HCT116 (cell line): ENCODE measurements at places on chromosomes 11 and 22. TPM values are rescaled to one million over a fixed set of nuclear protein-coding genes. Genes with fewer than 3 reads are reported as not detected.
A peak's percentile ranks its signal among the peaks of the same experiment; 100 is the strongest.

GRCh38 chr11:26579683-26580082 lies 7.6 kb upstream of the MUC15 start:
- no peak for DNase-seq

DNA sequence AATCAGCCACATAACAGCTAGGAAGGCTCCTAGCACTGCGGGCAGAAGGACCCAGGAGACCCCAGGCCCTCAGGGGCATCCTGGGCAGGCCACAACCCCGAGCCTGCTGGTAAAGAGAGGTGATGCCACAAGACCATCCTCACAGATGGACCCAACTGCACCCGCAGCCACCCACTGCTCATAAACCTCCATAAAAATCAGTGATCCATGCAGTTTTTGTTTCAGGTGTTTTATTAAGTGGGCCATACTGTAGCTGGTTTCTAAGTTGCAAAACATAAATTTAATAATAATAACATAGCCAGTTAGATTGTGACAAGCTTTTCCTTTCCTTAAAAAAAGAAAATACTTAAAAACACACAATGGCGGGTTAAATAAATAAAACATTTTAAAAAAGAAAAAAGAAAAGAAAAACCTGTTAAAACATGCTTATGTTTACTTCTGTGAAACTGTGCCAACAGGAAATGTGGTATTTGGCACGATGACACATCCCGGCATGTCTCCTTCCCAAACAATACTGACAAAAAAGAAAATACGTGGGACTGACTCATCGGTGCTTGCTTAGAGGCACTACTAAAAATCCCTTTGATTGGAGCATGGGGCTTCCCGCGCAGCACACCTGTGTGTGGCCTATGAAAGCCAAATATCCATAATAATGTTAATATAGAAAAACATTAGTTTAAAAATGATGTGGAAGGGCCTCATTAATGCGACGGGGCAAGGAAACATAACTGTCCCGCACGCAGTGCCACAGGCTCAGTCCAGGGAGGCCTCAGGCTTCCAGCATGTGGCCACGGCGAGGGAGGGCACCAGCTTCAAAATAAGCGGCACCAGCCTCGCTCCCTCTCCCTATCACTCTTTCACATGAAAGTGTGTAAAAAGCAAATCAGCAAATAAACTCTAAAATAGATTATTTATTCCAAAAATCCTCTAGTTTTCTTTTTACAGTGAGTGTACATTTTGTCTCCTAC lies 47.5 kb upstream of the SCUBE2 start:
- DNase-seq, result peak; percentile 75

- no peak for DNase-seq
Observed at GRCh38 chr11:111557425-111558111, 17.0 kb downstream of the LAYN start.

Gene LDLRAD3
- 19.0 TPM for total RNA-seq

Gene STIM1
- total RNA-seq, result 22.3 TPM

Gene OR6T1
- total RNA-seq, result not detected

- DNase-seq, result no peak
Observed at GRCh38 chr22:23211622-23212021, 31.3 kb downstream of the BCR start.

DNA sequence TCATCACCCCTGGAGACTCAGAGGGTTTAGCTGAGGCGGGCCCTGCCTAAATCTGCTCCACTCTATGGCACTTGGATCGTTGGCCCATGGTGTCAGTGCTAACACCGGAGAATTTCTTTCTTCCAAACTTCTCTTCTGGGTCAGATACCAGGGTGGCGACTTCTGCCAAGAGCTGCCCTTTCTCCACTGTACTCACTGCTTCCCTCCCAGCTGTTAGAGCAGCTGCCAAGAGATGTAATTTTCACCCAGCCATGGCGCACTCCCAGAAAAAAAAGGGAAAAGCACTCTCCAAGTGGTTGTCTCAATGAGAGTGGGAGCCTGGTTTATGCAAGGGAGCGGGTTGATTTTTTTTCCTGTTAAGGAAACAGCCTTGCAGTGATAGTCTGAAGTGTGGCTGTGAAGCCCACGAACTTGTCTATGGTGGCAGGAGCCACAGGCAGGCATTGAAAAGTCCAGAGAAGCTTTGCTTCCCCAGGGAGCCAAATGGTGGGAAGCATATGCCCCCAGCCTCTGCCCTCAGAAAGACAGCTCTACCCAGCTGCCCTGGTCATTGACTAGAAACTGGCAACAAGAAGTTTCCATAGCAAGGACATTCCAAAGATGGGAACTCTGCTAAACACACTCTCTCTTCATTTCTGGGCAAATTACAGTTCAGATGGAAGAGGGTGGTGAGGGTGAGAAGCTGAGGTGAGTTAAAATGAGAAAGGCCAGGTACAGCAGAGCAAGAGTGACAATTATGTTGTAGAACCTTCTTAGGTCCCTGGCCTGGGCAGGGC lies 10.7 kb downstream of the PCSK7 start:
- DNase-seq, result no peak

DNA sequence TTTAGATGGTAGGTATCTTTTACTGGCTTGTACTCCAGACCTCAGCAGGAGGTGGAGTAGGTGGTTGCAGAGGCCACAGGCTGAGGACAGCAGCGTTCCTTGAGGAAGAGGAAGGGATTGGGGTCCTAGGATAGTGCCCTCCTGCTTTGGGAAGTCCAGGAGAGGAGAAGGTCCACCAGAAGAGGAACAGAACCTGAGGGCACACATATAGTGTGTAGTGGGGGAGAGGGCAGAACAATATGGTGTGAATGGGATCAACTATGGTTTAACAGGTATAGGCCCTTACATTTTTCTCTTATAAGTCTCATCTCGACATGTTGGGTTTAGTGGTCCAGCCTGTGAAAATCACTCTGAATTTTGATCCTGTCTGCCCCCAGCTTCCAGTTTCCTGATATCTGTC lies 229.1 kb upstream of the ZBED5 start:
- no peak for DNase-seq

- DNase-seq, result no peak
Observed at GRCh38 chr11:199782-200181, 6.9 kb downstream of the SCGB1C1 start.

Gene OR2AT4
- total RNA-seq, result not detected

Gene FAM181B
- total RNA-seq, result not detected

- no peak for DNase-seq
Observed at GRCh38 chr11:313787-314553, at the start of gene IFITM1. Gene IFITM1 (plus strand): TSS chr11:314040. CDS start chr11:314171, 131 bp downstream.

Gene MYO7A
- 1.8 TPM for total RNA-seq

Gene OR2AG1
- total RNA-seq, result not detected

DNA sequence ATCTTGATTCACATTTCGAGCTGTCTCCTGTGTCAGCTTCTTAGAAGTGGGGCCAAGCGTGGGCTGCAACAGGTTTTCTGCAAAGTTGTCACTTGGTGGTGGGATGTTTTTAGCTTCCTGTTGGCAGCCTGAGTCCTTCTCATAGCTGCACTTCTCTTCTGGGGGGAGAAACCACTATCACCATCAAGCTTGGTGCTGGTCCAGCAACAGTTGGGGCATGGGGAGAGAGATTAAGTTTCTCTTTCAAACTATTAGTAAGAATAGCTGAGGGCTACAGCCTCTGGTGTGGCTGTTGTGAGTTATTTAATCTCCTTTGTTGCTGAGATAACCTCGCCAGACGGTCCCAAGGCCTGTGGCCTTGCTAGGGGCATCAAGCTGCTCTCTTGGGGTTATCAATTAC lies 123.3 kb upstream of the CRYBB3 start:
- DNase-seq, result no peak

- no peak for DNase-seq
Observed at GRCh38 chr11:69446108-69446507, 35.4 kb upstream of the LINC01488 start.

Gene GPHA2
- total RNA-seq, result not detected

DNA sequence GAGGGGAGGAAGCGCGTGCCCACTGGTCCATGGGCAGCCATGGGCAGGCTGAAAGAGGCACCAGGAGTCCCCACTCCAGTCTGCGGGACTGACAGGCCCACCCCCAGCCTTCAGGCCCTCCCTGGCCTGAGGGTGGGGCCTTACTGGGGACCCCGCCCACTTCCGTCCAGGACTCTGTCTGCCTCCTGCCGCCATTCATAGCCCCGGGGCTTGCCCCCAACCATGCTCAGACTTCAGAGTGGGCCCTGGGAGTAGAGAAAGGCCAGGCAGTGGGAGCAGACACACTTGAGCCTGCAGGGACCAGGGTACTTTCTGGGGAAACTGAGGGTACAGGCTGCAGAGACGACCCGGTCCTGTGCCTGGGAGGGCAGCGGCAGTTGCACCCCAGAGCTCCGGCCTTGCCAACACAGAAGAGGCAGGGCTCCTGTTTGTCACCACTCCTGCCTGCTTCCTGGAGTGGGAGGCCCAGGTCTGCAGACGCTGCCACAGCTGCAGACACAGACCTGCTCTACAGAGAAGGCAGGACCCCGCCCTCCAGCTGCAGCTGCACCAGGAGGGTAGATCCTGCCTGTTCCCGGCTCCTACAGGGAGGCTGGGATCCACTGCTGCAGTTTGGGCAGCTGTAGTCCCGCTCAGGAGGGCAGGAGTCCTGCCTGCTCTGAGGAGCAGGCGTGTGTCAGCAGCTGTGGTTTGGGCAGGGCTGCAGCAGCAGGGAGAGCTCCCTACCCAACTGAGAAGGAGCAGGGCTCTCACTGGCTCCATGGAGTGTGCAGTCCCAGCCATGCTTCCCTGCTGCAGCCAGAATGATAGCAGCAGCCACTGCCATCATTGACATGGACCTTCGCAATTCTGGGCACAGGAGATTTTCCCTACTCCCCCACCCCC lies 387.9 kb upstream of the ANO3 start:
- DNase-seq, result no peak

GRCh38 chr11:19173004-19173689 lies 28.6 kb downstream of the CSRP3 start:
- no peak for DNase-seq

DNA sequence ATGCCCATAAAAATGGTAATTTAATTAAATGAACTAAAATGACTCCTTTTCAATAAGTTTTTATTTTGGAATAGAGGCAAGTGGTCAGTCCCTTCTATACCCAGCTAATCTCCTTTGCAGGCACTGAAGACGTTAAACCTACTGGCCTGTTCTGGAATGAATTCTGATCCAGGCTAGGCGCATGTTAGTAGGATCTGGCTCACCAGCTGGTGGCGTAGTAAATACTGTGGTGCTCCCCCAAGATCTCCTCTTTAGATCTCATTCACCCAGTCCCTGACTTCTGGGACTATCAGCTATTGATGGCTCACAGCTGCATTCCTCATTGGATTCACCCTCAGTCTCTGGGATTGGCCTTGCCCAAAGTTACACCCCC lies 173.7 kb upstream of the DDI1 start:
- no peak for DNase-seq

DNA sequence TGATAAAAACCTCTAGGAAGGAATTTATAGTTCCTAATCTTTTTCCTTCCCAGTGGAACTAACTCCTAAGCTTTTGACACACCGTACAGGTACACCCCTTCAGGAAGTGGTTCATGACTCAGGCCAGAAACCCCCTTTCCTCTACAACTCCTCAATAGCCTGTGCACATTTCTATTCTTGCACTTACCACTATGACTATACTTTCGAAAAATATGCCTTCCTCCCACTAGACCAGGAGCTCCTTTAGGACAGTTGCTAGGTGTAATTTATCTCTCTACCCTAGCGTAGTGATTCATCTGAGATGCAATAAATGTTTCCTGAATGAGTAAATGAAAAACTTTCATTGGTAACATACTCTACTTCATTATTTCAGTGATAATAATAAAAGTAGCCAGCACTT lies 14.5 kb downstream of the MAP6 start:
- no peak for DNase-seq

Gene NLRP14
- 0.49 TPM for total RNA-seq

DNA sequence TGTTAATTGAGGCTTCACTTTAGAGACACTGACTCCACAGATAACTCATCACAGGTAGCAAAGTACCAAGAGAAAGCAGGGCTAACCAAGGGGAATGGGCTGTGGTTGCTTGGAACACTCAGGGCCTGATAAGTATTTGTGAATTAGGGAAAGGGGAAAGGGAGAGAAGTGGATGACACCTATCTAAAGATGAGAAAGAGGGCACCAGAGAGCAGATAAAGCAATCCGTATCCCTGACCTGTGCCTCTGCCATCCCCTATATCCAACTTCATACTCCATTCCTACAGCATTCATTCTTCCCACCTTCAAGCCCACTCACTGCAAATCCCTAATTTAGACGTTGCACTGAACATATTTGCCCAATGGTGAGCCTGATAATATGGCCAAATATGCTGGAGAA lies 43.0 kb upstream of the API5 start:
- no peak for DNase-seq

DNA sequence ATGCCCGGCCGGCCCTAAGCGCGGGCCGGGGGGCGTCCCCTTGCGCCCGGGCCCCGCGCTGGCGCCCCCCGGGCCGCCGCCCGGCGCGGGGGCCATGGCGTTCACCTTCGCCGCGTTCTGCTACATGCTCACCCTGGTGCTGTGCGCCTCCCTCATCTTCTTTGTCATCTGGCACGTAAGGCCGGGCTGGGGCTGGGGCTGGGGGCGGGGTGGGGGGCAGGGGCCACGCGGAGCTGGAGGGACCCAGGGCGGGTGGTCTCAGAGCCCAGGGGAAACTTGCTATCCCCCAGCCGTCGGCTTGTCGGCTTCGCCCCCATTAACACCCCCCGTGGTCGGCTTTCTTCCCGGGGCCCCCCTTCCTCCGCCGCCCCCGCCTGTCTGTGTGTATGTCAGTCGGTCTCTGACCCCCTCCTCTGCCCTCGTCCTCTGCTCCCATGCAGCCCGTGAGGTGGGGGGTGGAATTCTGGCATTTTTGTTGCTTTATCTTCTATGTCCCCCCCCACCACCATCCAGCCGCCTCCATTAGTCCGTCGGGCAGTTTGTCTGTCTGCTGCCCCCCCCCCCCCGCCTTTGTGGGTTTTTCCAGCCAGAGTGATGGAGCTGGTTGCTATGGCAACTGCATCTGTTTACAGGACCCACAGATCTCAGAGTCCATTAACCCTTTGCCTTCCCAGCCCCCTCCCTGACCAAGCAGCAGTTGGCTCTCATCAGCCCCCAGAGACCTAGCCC lies 552 bp downstream of the CNIH2 start:
- DNase-seq, result no peak

- DNase-seq, result no peak
Observed at GRCh38 chr22:30565341-30565740, 9.1 kb downstream of the GAL3ST1 start.
